ENCODE measurements at places on chromosomes 5 and 9.

- no peak for DNase-seq
Observed at GRCh38 chr5:96176022-96176421, 214.4 kb upstream of the ELL2 start.

GRCh38 chr9:93128011-93128714 is 5.9 kb downstream of the NINJ1 start:
- DNase-seq = no peak

GRCh38 chr5:173922527-173922926 is 34.4 kb downstream of the CPEB4 start:
- DNase-seq = no peak

- DNase-seq = no peak
Observed at GRCh38 chr5:170429014-170429413, 39.8 kb upstream of the KCNMB1 start.

DNA sequence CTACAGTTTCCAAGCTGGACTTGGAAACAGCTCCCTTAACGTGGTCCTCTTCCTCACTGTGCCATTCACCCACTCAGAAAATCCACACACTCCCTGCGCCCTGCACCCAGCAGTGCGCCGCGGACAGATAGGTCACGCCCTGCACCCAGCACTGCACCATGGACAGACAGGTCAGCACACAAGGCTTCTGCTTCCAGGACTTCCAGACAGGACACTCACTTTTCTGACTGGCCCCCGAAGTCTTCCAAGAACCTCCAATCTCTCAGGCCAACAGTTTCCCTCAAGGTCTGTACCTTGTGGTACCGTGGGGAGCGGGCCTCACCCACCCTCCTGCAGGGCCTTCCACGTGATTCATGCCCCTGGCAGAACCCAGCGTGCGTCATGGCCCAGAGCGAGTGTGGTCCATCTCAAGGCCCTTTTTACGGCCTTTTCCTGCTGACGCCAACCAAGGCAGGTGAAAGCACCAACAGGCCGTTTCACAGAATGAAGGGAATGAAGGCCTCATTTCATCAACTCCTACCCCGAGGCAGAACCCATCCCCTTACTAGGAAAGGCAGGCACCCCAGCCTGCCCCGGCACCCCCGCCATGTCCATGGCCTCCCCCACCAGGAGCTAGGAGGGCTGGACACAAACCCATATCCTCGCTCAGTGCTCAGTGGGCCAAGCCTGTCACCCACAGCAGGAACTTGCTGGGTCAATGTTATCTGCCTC is 17.3 kb downstream of the VAV2 start:
- no peak for DNase-seq

GRCh38 chr5:143124593-143124992 is 278.9 kb downstream of the NR3C1 start:
- DNase-seq = no peak

DNA sequence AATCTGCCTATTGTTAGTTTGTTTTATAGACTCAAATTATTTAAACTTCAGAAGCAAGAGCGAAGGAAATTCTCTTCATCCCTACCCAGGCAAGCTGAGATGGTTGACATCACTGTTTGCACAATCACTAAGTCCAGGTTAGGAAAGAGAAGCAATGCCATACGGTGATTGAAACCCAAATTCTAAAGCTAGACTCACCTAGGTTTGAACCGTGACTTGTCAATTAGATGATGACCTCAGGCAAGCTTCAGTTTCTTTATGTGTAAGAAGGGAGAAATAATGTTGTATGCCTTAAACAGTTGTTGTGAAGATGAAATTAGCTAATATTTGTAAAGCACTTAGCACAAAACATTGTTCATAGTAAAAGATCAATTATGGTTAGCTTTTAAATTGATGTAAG is 96.5 kb upstream of the ANKRD55 start:
- no peak for DNase-seq
